ENCODE measurements at places on chromosomes 3 and 15.

- DNase-seq, result no peak
Measured at GRCh38 chr3:119340446-119340845, 46.3 kb downstream of the ARHGAP31 start.

- DNase-seq, result no peak
Measured at GRCh38 chr3:172804323-172804722, 53.8 kb downstream of the ECT2 start.

GRCh38 chr15:91099995-91100813 lies at the start of gene SV2B:
SV2B (plus strand) TSS chr15:91100257; CDS start chr15:91226264, 126,007 bp downstream.
- peak; percentile 15 for DNase-seq

- no peak for DNase-seq
Measured at GRCh38 chr3:184381261-184382224, 1.7 kb downstream of the CHRD start.
